ENCODE measurements at places on chromosomes 11 and 22. TPM values are rescaled to one million over a fixed set of nuclear protein-coding genes. Genes with fewer than 3 reads are reported as not detected.
A peak's percentile ranks its signal among the peaks of the same experiment; 100 is the strongest.

DNA sequence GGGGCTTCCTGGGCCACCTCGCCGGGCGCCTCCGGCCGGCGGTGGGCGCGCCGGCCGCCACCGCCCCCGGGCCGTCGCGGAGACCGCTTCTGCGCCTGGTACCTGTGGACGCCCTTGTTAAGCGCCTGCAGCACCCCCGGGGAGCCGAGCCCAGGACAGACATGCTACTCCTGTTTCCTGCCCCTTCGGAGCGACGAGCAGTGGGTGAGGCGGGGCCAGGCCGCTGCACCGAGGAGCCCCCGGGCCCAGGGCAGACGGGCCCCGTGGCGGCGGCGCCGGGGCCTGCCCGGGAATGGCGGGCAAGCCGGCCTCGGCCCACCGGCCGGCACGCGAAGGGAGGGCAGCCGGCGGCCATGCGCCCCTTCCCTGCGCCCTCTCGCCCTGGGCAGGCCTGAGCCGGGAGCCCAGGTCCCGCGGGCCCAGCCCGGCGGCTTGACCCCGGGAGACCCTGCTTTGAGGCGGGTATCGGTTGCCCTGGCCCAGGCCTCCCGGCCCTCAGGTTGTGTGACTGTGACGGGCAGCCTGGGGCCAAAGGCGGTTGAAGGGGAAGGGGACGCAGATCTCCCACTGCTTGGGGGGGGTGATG lies 789 bp upstream of the KDM2A start:
- no peaks in the 10 kb centered on the region for H3K36me3 ChIP-seq
- no peaks in the 10 kb centered on the region for H3K27me3 ChIP-seq
- DNase-seq: peak; percentile 25
- peak overlapping the region; percentile 65 for H3K4me3 ChIP-seq
- peak overlapping the region; percentile 96 for H3K27ac ChIP-seq

Gene OPCML
- not detected for polyA plus RNA-seq

DNA sequence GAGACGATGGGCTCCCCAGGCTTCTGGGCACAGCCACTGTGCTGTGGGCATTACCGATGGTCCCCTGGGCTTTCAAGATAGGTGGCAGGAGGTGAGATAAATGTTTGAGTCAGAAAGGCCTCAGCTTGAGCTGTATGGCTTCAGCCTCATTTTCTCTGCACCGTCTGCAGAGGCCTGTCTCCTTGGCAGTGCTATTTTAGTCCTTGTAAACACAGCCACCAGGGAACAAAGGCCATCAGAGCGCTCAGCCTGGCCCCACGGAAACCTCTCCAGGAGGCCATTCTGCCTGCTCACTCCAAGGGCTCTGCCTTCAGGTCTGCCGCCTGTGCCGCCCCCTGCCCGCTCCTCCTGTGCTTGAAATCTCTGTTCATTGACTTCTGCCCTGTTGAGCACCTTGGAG lies 1424.9 kb downstream of the TBC1D22A start:
- peak; percentile 67 for DNase-seq
- no peaks in the 10 kb centered on the region for H3K36me3 ChIP-seq
- H3K27ac ChIP-seq: peak overlapping the region; percentile 45
- no peak overlapping the region for H3K4me3 ChIP-seq
- no peaks in the 10 kb centered on the region for H3K27me3 ChIP-seq
- H3K4me1 ChIP-seq: no peaks in the 10 kb centered on the region

Gene TMEM121B
- polyA plus RNA-seq: not detected

DNA sequence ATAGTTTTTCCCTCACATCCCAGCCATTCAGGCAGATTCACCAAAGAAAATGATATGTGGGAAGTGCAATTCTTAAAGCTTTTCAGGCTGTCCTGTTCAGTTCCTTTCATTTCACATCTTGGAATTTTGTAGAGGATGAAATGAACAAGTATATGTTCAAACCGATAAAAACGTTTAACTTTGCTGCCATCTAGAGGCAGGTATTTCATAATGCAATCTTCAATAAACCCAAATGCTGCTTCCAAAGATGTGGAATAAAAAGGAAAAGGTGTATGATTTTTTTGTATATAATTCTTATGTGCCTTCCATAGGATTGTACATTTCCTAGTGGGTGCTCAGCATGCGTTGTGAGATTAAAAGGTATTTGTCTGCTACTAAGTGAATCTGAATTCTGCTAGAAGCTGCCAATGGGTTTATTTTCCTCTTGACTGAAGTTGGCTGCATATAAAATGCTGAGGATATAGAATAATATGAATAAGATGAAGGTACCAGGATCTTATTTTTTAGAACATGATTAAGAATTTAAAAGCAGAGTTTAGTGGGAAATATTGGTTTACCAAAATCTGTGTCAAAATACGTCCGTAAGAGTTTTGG lies 199.3 kb downstream of the PGR start:
- no peak overlapping the region for H3K4me3 ChIP-seq
- H3K36me3 ChIP-seq: no peaks in the 10 kb centered on the region
- no peak overlapping the region for H3K27ac ChIP-seq
- H3K27me3 ChIP-seq: no peaks in the 10 kb centered on the region
- peak; percentile 62 for DNase-seq

DNA sequence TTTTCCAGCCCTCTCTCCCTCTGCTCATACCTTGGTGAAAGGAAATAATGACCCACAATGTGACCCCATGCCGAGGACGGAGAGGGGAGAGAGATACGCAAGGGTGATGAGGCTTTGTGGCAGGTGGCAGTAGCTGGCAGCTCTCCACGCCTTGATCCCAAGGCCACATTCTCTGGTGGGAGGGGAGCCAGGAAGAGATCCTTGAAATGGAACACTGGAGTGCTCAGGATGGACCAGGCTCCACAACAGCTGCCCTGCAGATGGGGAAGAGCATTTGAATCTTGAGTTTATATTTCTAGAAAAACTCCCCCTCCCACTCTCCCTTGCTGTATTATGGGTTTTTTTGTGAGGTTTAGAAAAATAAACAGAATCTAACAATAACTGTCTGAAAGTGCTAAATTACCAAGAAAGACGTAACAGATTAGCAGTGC lies 61.6 kb upstream of the CDON start:
- no peaks in the 10 kb centered on the region for H3K36me3 ChIP-seq
- H3K27ac ChIP-seq: no peak overlapping the region
- no peak for DNase-seq
- H3K4me3 ChIP-seq: no peak overlapping the region
- no peaks in the 10 kb centered on the region for H3K4me1 ChIP-seq

Gene DENND5A
- polyA plus RNA-seq: 0.89 TPM

DNA sequence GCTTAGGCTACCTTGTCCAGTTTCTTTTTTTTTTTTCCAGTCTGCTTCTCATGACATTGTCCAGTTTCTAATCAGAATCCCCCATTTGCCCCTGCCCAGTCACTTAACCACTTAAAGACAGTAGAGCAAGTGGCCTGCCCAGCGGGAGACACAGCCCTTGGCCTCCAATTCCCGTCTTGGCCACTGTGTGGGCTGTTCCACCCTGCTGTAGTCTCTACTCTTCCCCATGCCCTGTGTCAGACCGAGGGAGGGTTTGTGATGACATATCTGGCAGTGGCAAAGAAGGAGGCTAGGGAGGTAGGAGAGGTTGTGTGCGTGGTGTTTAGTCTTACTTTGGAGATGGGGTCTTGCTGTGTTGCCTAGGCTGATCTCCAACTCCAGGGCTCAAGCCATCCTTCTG lies 11.5 kb downstream of the PPFIA1 start:
- H3K27ac ChIP-seq: no peak overlapping the region
- H3K4me1 ChIP-seq: no peaks in the 10 kb centered on the region
- H3K36me3 ChIP-seq: peaks cover 7% of the 10 kb centered on the region

DNA sequence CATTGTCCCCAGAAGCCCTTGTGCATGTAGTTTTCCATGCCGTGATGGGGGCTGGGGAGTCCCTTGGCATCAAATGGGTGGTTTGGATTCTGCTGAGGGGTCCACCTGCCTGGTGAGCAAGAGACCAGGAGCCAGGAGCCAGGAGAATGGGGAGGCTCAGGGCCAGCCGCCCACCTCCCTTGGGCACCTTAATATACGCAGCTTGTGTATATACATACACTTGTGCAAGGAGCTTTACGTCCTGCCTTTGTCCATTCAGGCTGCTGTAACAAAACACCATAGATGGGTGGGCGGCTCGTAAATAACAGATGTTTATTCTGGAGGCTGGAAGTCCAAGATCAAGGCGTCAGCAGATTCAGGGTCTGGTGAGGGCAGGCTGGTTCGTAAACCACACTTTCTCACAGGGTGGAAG lies 62.5 kb downstream of the SMIM38 start:
- no peak for DNase-seq
- no peak overlapping the region for H3K27ac ChIP-seq
- no peaks in the 10 kb centered on the region for H3K36me3 ChIP-seq
- no peak overlapping the region for H3K4me3 ChIP-seq

DNA sequence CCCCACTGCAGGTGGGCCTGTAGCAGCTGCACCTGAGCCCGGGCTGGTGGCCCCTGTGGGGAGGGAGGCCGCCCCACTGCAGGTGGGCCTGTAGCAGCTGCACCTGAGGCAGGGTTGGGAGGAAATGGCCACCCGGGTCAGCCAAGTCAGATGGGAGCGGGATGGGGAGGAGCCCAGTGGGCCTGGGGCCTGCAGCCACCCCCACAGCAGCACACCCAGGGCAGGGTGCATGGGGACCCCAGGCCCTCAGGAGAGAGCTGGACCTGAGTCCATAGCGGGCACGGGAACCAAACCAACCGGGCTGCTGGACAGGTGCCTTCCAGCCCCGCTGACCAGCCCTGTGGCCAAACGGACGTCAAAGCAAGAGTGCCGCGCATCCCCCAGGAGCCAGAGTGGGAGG lies 61.7 kb downstream of the BRD1 start:
- no peak for DNase-seq
- no peaks in the 10 kb centered on the region for H3K36me3 ChIP-seq
- no peaks in the 10 kb centered on the region for H3K27me3 ChIP-seq
- no peaks in the 10 kb centered on the region for H3K4me1 ChIP-seq

GRCh38 chr22:43152357-43153071 lies 1.2 kb downstream of the TSPO start:
- peak overlapping the region; percentile 84 for H3K27ac ChIP-seq
- DNase-seq: peak; percentile 88
- H3K4me1 ChIP-seq: no peaks in the 10 kb centered on the region
- H3K4me3 ChIP-seq: peak overlapping the region; percentile 87
- H3K27me3 ChIP-seq: no peaks in the 10 kb centered on the region

Gene APOBEC3A
- not detected for polyA plus RNA-seq

Gene RBMXL2
- polyA plus RNA-seq: not detected
